Activated naive CD4-positive, alpha-beta T cell treated with anti-CD3 and anti-CD28 coated beads, Interleukin-2, amount 50 U/mL, for 72 hours (primary cell): ENCODE measurements at places on chromosomes 1 and 21. TPM values are rescaled to one million over a fixed set of nuclear protein-coding genes. Genes with fewer than 3 reads are reported as not detected.

DNA sequence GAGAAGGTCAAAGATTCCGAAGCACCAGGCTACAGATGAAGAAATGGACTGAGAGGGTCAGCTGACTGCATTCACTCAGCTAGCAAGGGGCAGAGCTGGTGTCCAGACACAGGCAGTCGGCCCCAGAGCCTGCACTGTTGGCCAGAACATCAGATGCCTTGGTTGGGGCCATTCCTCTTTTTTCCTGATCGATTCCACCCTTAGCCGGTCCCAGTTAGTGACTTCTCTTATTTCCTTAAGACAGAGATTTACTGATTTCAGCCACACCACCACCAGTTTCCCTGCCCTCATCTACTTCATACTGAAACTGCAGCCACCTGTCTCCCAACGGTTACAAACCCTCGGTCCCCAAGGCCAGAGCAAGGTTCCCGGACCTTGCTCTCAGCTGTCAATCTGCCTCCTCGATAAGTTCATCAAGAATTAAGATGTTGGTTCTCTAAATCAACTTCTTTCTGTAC lies 11.5 kb downstream of the CD58 start:
- DNase-seq: no peak

DNA sequence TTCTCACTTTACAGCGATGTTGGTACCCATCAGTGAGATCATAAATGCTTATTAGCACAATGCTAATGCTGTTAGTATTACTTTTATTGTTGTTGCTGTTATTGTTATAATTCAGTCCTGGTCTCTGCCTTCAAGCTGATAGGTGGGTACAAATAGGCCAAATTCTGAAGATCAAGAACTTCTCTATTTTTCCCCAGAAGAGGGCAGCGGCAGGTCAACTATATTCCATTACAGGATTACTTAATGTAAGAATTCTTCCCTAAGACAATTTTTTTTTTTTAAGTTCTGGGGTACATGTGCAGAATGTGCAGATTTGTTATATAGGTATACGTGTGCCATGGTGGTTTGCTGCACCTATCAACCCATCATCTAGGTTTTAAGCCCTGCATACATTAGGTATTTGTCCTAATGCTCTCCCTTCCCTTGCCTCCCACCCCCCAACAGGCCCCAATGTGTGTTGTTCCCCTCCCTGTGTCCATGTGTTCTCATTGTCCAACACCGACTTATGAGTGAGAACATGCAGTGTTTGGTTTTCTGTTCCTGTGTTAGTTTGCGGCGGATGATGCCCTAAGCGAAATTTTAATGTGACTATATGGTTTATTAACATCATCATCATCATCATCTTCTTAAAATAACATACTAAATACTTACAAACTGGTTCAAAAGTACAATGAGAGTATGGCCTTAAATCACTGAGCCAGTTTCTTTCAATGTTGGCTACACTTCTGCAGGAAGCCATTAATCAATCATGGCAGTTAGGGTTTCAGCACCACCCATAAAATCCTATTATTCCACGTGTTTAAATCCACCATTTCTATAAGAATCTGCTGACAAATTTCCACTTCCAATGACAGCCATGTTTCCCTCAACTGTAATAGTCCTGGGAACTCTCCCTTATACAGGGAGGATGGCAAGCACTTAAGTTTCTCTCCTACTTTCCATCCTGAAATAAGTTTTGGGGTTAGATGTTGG lies 19.2 kb downstream of the SLC19A2 start:
- DNase-seq: no peak

CNTN2 gene
- total RNA-seq: not detected

PCBP3 gene
- total RNA-seq: 26.3 TPM
